ENCODE measurements at places on chromosomes 4 and X.
A peak's percentile ranks its signal among the peaks of the same experiment; 100 is the strongest.

- DNase-seq, result no peak
Observed at GRCh38 chr4:159219862-159220261, 117.0 kb downstream of the RAPGEF2 start.

DNA sequence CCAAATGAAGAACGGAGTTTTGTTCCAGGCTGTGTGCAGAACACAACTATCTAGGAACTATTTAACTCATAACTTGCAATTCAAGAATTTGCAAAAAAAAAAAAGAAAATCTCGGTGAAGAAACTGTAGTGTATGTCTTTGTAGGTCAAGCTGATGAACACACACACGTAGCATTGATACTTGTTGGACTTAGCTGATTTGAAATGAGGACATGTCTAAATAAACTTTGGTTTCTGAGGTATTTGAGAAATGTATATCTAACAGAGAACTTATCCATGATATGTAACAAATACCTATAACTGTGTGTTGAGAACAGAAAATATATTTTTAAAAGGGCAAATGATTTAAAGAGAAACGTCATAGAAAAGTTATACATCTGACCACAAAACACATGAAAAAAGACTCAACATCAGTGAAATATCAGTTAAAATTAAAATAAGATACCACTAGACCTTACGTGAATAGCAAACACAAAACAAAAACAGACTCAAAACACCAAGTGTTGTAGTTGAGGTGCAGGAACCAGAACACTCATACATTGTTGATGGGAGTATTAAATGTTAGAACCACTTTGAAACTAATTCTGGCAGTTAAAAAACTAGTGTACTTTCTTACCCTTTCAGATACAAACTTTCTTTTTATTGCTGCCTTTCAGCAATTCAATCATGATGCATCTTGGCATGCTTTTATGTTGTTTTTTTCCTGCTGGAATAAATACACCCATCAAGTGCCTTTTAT lies 1535.8 kb upstream of the PCDH10 start:
- no peak for DNase-seq

DNA sequence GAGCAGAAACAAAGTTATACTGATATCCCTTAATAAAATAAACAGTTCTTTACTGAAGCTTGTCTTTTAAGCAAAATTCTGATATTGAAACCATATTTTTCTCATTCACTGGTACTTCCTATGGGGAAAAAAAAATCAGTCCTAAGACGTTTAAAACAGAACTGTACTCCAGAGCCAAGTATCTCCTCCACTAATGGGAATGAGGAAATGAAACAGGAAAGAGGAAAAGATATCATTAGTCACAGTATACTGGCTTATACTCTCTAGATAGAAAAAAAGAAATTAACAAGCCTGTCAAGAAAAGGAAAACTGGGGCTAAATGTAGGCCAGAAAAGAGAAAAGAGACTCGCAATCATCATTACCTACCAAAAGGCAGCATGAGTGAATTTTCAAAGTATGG lies 252.7 kb downstream of the CENPC start:
- no peak for DNase-seq

DNA sequence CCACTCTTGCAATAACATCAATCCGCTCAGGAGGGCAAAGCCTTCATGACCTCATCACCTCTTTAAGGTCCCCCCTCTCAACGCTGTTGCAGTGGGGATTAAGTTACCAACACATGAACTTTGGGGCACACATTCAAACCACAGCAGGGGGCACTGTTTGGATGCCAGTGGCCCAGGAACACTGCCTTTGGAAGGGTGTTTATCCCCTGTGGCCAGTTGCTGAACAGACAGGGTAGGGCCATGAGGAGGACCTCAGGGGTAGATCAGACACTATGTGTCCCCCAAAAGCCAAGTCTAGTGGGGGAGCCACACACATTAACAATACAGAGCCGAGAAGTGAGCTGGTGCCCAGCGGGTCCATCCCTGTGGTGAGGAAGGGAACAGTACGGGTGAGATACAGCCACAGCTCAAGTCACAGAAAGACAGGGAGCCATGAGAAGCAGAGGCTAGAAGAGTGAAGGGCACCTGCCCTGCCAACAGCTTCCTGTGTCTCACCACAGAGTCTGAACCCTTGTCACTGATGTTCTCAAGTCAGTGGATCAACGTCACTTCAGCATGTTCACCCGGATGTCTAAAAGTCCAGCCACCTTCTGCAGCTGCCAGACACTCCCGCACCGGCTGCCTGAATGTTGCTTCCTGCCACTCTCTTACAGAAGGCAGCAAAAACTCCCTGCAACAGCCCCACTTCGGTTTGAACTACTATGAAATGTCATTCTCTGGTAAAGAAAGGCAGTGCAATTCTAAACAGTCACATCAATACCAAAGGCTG lies 19.9 kb upstream of the MXD4 start:
- DNase-seq, result no peak

GRCh38 chrX:132393992-132394391 lies 94.8 kb downstream of the MBNL3 start:
- DNase-seq, result no peak

DNA sequence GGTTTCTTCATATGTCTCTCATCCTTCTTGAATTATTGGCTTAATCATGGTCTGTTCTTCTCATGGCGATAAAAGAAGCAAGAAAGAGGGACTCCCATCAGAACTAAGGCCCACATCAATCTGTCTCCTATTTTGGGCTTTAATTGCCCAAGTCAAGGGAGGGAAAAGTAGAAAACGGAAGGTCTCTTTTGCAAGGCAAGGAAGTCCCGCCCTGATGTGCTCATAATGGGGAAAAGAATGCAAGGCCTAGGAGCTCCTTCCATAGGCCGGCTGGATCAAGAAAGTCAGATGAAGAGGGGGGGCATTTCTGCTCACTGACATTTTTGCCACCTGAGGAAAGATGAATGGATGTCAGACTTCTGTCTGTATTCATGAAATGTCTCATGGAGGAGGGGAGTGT lies 127.7 kb upstream of the RPS6KA3 start:
- DNase-seq, result no peak

- DNase-seq, result peak; percentile 44
Observed at GRCh38 chrX:124736553-124737270, 390.3 kb downstream of the SH2D1A start.

DNA sequence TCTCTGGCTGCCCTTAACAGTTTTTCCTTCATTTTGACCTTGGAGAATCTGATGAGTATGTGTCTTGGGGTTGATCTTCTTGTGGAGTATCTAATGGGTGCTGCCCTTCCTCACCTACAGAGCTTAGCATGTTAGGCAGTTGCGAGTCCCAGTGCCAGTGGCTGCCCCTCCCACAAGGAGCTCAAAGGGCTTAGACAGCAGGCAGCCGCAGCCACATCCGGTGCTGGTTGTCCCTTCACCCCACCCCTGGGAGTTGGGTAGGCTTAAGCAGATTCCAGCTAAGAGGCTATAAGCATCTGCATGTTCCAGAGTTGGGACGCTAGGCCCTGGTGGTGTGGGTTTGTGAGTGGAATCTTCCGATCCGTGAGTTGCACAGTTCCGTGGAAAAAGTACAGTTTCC lies 322.1 kb upstream of the ARX start:
- DNase-seq, result no peak

- no peak for DNase-seq
Observed at GRCh38 chr4:181661090-181661489, 582.1 kb upstream of the TENM3 start.

- DNase-seq, result no peak
Observed at GRCh38 chr4:174531486-174531885, 9.2 kb upstream of the HPGD start.

DNA sequence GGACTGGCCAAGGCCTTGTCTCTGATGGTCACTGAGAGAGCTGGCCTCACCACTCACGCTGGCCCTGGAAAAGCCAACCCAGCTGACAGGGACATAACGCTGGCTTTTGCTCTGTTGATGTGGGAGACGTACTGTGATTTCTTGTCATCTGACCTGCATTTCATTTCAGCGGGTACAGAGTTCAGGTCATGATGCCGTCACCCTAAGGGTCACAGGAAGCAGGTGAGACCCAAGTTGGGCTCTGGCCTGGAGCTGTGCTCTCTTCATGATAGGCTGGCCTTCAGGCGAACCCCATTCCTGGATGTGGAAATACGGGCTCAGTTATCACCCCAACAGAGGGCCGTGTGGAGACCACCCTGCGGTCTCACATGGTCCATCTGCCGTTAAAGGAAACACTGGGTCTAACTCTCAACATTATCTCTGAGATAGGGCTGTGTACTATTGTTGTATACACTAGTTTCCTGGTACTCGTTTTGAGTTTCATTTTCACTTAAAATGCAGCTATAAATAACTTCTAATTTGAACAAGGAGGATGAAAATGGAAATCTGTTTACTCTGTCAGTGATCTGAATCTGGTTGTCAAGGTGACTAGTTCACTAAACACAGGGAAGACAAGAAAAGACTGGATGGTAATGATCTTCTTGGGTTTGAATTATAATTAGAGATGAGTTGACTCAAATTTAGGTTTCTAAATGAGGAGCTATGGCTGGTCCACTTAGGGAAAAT lies 89.1 kb downstream of the TBC1D9 start:
- DNase-seq, result no peak

- DNase-seq, result no peak
Observed at GRCh38 chr4:184819786-184820185, 6.0 kb downstream of the ACSL1 start.

GRCh38 chrX:10296576-10296975 lies 139.8 kb downstream of the CLCN4 start:
- no peak for DNase-seq

GRCh38 chr4:161466316-161466715 lies 697.5 kb downstream of the FSTL5 start:
- no peak for DNase-seq

DNA sequence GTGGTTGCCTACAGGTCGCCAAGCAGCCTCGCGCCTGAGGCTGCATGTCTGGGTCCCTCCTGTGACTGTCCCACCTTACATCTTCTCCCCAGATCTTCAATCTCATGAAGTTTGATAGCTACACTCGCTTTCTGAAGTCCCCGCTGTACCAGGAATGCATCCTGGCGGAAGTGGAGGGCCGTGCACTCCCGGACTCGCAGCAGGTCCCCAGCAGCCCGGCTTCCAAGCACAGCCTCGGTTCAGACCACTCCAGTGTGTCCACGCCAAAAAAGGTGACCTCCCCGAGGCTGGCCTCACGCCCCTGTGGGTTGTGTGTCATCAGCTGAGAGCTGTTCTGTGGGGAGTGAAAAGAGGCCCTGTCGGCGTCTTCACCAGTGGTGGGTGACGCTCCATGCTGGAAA lies 24.9 kb upstream of the HGFAC start:
- no peak for DNase-seq

DNA sequence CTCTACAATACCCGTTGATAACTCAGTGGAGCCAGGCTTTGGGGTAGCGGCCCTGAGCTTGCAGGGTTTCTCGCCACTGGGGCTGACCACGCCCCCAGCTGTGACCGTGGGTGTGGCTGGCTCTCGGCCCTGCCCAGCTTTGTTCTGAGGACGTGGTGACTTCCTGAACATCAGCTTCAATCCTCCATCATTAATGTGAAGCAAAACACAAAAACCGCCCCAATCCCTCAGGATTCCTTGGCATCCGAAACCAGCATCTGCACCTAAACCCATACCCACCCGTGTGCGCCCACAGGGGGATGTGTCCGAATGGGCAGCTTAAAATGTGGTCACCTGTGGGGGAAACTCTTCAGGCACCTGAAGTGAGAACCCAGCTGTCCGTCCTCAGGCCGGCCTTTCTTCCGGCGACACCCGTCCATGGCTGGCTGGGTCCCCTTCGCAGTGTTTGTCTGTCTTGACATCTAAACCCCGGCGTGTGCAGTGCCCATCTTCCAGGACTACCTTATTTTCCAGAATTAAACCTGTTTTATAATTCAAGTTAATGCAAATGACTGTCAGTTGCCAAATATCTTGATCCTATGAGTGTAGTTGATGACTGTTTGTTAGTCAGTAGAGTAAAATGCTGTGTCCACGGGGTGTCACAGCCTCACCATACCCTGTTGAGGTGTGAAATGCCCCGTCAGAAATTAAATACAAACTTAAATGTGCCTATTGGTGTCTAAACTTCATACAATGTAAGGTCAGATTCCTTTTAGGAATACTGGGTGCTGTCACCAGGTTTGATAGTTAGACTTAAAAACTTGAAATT lies 27.3 kb downstream of the NELFA start:
- DNase-seq, result peak; percentile 80

GRCh38 chr4:3681191-3681590 lies 85.0 kb upstream of the ADRA2C start:
- DNase-seq, result no peak
